Left ventricle myocardium superior (tissue), 1 donor: ENCODE measurements at places on chromosomes 3 and 15. TPM values are rescaled to one million over a fixed set of nuclear protein-coding genes. Genes with fewer than 3 reads are reported as not detected.

FEZF2 gene
- total RNA-seq: not detected

TEX55 gene
- not detected for total RNA-seq

GOLGA8R gene
- total RNA-seq: 5.2 TPM

IGF2BP2 gene
- 16.7 TPM for total RNA-seq

ZBTB38 gene
- total RNA-seq: 105 TPM

RRP9 gene
- total RNA-seq: 8.2 TPM

PLSCR2 gene
- total RNA-seq: not detected

DGKG gene
- total RNA-seq: 18.2 TPM

ARPIN gene
- 11.3 TPM for total RNA-seq

FAM81A gene
- total RNA-seq: 11.0 TPM

XIRP1 gene
- 263 TPM for total RNA-seq

SUSD5 gene
- total RNA-seq: 1.4 TPM

GPR62 gene
- total RNA-seq: 0.15 TPM

CPNE4 gene
- total RNA-seq: 34.5 TPM

MYL3 gene
- total RNA-seq: 9,164 TPM

BNC1 gene
- 1.2 TPM for total RNA-seq

LRRIQ4 gene
- not detected for total RNA-seq

TNIK gene
- 32.7 TPM for total RNA-seq
